ENCODE measurements at places on chromosomes 6 and 20. TPM values are rescaled to one million over a fixed set of nuclear protein-coding genes. Genes with fewer than 3 reads are reported as not detected.

DNA sequence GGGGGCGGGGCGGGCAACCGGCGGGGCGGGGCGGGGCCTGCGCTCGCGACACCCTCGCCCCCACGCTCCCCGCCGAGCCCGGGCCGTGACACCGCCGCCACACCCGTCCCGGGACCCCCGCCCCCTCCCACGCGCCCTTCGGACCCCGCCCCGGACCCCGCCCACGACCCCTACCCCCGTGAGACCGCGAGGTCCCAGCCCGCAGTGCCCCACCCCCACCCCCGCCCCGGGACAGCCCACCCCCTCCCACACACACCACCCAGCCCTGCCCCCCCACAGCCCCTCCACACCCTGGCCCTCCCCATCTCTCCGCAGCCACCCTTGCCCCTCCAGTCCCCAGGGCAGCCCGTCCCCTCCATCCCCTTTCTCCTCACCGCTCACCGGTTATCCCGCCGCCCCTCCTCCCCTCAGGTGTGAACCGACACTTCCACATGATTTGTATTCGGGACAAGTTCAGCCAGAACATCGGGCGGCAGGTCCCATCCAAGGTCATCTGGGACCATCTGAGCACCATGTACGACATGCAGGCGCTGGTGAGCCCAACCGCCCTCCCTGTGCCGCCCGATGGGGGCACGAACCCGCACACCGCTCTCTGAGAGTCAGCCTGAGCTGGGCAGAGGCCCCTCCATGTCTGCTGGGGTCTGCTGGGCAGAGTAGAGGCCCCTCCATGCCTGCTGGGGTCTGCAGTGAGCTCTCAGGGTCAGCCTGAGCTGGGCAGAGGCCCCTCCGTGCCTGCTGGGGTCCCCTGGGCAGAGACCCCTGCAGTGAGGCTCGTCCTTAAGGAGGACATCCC is 622 bp downstream of the MRGBP start:
- no peak overlapping the region for H3K27ac ChIP-seq
- peaks cover 2% of the 10 kb centered on the region for H3K27me3 ChIP-seq
- DNase-seq = no peak
- H3K4me1 ChIP-seq = peaks cover 29% of the 10 kb centered on the region
- peaks cover 14% of the 10 kb centered on the region for H3K36me3 ChIP-seq

The ANKRD66 gene
- not detected for total RNA-seq

The IRAK1BP1 gene
- total RNA-seq = 2.2 TPM

The CCN5 gene
- total RNA-seq = not detected

The LY6G6D gene
- not detected for total RNA-seq

The DEFB124 gene
- not detected for total RNA-seq

GRCh38 chr20:14919501-14920081 is 582.2 kb upstream of the FLRT3 start:
- no peaks in the 10 kb centered on the region for H3K4me1 ChIP-seq
- no peaks in the 10 kb centered on the region for H3K36me3 ChIP-seq
- H3K27me3 ChIP-seq = no peaks in the 10 kb centered on the region
- no peak overlapping the region for H3K27ac ChIP-seq

DNA sequence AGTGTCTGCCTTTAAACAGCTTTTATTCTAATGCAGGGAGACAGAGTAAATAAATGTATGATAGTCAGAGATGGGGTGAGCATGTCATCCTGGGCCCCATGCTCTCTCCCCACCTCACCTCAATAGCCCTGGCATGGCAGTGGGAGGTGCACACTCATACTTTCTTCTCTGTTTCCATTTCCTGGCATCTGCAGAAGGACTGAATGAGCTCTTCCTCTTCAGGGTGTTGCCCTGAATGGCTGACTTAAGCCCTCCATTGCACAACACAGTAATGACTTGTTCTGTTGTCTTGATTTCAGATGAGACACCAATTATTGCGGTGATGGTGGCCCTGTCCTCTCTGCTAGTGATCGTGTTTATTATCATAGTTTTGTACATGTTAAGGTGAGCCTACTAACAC is 57.0 kb upstream of the GNRH2 start:
- H3K36me3 ChIP-seq = peaks cover 25% of the 10 kb centered on the region
- peak overlapping the region; percentile 18 for H3K27ac ChIP-seq
- H3K27me3 ChIP-seq = peaks cover 3% of the 10 kb centered on the region

- peaks cover 61% of the 10 kb centered on the region for H3K4me1 ChIP-seq
- H3K36me3 ChIP-seq = no peaks in the 10 kb centered on the region
- H3K27me3 ChIP-seq = no peaks in the 10 kb centered on the region
Measured at GRCh38 chr6:113185299-113185698, 671.8 kb upstream of the MARCKS start.

Measured in HFFc6 (cell line).